ENCODE measurements at places on chromosomes 16 and 17.
A peak's percentile ranks its signal among the peaks of the same experiment; 100 is the strongest.

- peak; percentile 19 for DNase-seq
Measured at GRCh38 chr17:74457146-74457819, 9.2 kb upstream of the CD300A start.

DNA sequence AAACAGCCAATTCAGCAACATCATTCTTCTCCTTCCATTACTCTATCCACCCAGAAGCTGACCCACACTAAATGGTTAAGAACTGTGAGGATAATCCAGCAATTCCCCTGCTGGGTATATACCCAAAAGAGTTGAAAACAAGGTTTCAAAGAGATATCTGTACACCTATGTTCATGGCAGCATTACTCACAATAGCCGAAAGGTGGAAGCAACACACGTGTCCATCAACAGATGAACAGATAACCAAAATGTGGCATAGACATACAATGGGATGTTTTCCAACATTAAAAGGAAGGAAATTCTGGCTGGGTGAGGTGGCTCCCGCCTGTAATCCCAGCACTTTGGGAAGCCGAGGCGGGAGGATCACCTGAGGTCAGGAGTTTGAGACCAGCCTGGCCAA is 19.9 kb downstream of the MIS12 start:
- no peak for DNase-seq

GRCh38 chr16:20931066-20931600 is 30.6 kb downstream of the LYRM1 start:
- DNase-seq = no peak

GRCh38 chr16:73018821-73019456 is 29.0 kb downstream of the ZFHX3 start:
- no peak for DNase-seq

DNA sequence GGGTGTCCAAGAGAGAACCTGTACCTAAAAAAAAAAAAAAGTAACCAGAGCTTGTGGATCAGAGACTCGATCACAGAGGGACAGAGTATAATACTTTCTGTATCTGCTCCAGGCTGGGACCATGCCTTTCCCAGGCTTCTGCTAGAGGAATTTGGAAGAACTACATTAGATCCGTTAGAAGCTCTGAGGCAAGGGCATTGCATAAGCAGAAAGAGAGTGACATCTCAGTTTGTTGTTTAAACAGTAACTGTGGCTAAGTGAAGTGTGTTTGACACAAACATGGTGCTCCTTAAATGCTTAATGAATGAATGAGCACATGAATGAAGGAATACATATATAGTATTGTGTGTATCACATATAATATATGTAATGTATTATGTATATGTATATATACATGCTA is 131.2 kb downstream of the HS3ST3B1 start:
- no peak for DNase-seq

DNA sequence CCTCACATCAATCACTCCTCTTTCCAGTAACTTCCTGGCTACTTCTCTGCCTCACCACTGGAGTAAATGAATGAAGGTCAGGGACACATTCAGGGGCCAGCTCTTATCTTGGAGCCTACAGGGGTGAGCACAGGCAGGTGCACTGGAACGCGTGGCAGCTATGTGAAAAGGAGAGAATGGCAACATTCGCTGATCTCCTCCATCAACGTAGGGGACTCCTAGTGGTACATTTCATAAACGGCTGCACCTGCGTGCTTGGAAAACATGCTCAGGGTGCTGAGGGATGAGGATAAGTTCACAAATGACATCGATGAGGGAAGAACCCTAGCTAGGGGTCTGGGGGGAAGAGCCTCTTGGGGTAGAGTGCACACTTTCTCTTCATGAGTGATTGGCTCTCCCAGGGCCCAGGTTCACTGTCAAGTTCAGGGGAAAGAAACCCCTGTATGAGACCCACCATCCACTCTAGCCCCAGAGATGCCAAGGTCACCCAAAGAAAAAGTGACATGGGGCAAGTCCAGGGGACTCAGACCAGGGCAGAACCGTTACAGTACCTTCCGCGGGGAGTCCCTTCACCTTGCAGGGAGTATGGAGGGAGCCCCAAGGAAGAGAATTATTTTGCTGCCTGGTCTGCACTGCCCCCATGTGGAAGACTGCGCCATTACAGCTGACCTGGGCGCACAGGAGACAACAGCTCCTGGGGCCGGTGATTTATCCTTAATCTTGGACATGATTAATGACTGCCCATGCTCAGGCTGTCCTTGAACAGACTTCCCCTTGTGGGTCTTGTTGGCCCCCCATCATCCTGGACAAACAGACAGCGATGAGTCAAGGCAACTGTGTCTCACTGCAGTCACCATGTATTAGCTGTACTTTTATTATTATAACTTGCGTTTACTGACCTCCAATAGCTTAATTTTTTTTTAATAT is 30.1 kb downstream of the VAC14 start:
- DNase-seq = peak; percentile 23

GRCh38 chr16:9092978-9093344 is 1.5 kb downstream of the HAPSTR1 start:
- peak; percentile 53 for DNase-seq

DNA sequence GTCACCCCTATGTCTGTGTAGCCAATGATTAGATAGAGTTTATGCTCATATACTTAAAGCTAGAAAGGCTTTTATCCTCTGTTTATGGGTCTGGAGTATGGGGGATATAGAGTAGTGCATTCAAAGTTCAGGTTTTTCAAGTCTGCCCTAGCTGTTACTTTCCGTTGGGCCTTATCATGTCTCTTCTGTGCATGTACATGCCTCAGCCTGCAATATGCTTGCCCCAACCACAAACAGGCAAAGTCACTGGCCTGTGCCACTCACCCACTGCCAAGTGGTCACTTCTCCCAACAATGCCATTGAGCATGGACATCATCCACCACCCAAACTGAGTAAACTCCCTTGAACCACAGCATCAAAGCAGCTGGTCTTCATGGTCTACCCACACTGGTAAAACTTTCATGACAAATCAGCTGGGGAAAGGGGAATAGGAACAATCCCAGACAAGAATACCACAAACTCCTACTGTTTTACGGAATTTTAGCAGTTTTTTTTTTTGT is 70.3 kb upstream of the C17orf78 start:
- no peak for DNase-seq

GRCh38 chr16:11090232-11090631 is 145.9 kb downstream of the CLEC16A start:
- DNase-seq = no peak

DNA sequence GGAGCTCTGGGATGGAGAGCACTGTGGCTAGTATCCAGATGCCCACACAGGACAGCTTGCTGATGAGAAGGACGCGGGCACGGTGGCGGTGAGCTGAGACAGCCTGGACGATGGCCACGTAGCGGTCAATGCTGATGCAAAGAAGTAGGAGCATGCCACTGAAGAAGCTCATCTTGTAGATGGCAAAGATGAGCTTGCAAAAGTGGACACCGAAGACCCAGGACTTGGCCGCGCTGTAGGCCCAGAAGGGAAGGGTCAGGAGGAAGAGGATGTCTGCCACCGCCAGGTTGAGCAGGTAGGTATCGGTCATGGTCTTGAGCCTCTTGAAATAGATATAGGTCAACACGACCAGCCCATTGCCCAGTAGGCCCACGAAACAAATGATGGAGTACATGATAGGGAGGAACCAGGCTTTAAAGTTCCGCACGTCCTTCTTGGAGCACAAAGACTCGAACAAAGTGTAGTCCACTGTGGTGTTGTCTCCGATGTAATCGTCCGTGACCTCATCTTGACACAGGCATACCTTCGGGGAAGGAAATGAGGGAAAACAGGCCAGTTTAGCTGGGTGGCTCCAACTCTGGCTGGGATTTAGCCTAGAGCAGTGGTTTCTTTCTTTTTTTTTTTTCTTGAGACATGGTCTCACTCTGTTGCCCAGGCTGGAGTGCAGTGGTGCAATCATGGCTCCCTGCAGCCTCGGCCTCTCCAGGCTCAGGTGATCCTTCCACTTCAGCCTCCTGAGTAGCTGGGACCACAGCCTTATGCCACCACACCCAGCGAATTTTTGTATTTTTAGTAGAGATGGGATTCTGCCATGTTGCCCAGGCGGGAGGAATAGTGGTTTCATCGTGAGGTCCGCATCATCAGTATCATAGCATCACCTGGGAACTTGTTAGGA is 9.7 kb downstream of the CCR7 start:
- DNase-seq = no peak

DNA sequence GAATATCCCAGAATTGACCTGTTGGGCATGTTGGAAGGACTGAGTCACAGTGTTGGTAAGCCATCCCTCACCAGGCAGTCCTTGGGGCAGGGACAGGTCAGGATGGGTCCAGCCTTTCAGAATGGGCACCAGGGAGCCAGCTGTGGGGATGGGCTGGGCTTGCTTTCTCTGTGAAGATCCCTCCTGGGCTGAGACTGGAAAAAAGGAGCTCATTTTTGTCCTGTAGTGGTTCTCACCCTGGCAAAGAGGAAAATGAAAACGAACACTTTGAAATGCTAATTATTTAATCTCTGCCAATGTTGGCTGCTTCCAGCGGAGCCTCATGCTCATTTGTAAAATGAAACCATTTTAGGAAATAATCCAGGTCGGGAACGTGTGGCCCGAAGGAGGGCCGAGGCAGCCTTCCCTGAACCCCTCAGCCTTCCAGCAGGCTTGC is 237.5 kb upstream of the SALL1 start:
- DNase-seq = no peak

GRCh38 chr17:39835038-39835786 is 28.9 kb downstream of the IKZF3 start:
- DNase-seq = no peak

DNA sequence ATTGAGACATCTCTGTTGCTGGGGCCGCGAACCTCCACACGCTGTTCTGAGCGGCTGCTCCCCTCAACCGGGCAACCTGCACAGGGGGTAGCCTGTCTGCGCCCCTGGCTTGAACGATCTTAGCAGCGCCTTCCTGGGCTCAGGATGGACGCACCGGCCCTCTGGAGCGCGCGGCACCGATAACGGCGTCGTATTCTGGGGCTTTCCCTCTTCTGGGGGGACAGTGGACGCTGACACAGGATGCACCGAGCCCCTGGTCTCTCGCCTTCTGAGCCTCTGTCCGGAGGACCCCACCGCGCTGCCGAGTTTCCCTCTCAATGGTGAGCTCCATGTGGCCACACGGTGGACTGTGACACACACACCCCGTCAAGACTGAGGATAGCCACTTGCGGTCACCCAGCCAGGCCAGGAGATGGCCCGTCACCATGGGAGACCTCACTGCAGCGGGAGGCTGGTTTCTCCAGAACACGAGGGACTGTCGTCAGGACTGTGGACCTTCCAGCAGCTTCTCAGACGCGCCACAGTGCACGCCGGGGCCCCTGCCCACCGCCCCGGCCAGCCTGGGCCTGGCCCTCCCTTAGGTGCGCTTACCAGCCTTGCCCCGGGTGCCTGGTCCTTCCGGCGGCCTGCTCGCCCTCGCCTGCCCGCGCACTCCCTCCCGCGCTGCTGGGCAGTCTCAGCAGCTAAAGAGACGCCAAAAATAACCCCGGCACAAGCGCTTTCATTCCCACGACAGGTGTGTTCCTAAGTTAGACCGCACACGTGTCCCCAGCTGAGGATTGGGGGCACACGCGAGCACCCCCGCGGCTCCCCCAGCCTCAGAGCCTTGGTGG is 30.0 kb upstream of the PABPN1L start:
- DNase-seq = no peak

DNA sequence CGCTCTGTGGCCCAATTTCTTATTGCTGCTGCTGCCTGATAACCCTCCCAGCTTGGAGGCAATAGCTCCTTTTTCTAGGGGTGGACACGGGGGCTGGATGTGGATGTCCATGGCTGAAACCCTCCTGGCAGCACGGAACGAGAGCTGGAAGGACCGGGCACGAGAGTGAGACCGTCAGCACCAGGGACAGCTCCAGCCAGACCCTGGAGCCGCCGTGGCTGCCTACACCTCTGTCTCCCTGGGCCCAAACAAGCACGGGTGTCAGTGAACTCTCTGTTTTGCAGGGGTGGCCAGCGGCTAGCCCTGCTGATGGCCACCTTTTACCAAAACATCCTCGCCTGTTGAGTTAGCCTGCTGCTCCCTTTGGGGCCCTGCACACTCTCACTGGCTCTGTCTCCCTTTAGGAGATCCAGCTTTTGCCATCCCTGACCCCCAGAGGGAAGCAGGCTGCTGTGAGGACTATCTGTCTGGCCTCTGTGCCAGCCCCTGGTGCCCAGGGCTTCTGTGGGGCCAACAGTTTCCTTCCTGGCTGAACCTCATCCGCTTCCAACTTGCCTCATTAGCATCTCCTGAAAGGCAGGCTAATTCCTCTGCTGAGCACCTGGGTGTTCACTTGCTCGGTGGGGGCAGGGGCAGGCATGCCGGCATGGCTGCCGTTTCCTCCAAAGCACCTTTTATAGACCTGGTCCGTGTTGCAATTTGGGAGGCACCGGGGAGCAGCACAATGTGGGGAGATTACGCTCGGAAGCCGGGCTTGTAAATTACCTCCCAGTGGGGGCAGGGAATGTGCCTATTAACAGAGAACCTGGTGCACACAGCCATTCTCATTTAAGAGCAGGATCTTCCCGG is 118.1 kb downstream of the ENGASE start:
- no peak for DNase-seq

GRCh38 chr16:67104061-67104460 is 5.7 kb upstream of the PHAF1 start:
- no peak for DNase-seq

- no peak for DNase-seq
Measured at GRCh38 chr17:18772471-18772870, 8.5 kb upstream of the TVP23B start.

DNA sequence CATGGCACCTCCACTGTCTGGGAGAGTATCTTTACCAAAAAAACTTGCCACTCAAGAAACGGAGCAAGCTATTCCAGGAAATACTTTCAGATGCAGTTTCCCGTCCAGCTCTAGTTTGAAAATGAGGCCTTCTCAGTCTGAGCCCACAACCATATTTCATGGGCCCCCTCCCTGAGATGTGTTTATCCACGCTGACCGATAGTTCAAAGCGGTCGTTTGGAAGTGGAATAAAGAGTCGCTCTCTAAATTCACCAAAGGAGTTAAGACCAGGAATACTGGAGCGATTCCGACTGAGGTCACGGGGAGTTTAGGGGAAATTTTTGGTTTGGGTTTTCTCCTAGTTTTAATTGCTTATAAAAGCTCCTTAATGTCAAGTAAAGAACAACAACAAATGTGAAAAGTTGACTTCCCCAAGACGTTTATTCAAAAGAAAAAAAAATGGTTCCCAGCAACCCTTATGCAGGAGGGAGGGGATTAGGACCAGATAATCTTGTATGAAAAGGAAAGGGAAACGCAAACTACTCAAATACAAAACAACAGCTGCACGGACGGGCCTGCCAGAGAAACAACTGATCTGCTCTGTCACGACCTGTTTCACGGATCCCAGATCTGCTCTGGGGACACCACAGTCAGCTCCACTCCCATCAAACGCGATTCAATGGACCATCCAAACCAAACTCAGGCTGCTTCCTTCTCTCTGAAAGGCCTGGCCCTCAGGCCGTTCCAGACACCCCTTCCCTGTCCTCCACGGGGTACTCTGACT is 77.1 kb downstream of the MRM3 start:
- no peak for DNase-seq

- no peak for DNase-seq
Measured at GRCh38 chr16:26605626-26606271, 461.0 kb upstream of the C16orf82 start.
